CD8-positive, alpha-beta memory T cell (primary cell): ENCODE measurements at places on chromosomes 7 and 10.

DNA sequence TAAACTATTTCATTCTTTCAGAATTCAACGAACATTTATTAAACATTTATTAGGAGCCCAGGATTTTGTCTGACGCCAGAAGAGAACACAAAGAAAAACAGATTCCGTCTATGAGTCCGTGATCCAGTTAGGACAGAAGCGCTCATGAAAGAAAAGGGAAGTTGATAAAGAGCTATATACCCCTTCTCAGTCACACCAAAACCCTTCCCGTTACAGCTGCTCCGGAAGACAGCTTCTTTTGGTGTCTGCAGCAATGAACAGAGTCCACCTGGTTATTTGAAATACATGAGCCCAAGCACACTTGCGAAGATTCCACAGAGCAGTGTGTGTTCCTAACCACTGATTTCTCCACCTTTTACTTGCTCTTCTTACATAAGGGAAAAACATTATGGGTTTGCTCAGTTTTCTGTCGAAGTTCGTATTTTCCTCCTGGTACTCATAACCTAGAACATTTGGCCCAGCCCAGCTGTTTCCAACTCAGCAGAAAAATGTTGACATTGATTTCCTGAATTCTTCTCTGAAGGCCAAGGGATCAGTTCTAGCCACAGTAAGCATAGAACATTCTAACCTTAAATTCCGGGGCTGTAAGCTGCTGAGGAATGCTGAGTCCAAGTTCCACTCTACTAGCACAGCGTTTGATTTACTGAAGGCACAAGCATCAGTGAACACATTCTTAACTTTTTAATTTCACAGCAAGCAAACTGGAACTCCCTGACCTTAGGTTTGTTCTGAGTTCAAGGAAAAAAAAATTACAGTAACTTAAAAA is 206.5 kb downstream of the SORCS1 start:
- DNase-seq, result no peak

DNA sequence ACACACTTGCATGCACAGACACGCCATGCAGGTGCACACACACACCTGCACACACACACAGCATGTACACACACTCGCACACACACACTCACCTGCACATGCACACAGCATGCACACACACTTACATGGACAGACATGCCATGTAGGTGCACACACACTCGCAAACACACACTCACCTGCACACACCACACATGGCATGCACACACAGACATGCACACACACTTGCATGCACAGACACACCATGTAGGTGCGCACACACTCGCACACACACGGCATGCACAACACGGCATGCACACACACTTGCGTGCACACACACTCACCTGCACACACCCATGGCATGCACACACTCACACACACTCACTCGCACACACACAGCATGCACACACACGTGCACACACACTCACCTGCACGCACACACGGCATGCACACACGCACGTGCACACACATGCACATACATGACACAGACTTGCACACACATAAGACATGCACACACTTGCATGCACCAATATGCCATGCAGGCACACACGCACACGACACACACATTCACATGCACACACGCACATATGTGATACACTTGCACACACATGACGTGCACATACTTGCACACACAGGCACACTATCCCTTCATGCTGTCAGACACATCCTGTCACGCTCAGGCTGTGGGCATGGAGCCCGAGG is 56.8 kb downstream of the INSIG1 start:
- DNase-seq, result no peak

DNA sequence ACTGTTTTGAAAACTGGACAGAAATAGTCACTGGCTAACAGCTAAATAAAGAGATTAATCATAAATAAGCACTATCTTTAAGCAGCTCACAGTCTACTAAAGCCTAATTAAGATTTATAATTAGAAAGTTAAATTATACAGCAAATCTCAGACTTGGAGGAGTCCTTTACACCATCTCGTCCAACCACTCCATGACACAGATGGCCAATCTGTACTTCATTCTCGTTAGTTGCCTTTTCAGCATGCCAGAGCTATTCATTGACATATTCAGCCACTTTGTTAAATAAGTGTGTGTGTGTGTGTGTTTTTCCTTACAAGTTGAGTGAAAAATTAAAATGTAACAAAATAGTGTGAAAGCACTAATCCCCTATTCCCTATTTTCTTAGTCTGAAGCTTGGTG is 1066.7 kb downstream of the CNTNAP2 start:
- DNase-seq, result no peak

DNA sequence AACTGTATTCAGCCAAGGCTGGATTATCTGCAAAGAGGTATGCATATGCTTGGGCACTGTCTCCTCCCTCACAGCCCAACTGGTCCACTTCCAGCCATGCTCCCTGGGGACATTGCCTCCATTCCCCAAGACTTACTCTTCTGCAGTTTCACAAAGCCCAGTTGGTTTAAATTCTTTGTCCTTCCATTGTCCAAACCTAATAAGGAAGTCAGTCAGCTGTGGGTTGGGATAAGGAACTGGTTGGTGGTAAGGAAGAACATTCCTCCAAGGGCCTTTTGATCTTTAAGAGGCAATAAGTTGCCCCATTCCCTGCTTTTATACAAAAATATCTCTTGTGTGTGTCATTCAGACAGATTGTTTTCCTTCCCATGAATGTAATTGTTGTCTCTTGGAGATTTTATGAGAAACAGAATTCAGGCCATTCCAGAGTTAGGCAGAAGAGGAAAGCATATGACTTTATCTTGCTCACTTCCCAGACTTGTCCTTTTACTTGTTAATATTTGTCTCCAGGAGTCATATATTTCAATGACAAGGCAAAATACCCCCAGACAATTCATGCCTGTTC is 673.7 kb downstream of the SUGCT start:
- no peak for DNase-seq

- DNase-seq, result no peak
Measured at GRCh38 chr10:73357166-73357565, 1.5 kb downstream of the CFAP70 start.

- DNase-seq, result no peak
Measured at GRCh38 chr7:3168370-3168769, 124.7 kb upstream of the CARD11 start.

GRCh38 chr7:90181485-90181884 is 27.2 kb downstream of the STEAP1 start:
- no peak for DNase-seq

DNA sequence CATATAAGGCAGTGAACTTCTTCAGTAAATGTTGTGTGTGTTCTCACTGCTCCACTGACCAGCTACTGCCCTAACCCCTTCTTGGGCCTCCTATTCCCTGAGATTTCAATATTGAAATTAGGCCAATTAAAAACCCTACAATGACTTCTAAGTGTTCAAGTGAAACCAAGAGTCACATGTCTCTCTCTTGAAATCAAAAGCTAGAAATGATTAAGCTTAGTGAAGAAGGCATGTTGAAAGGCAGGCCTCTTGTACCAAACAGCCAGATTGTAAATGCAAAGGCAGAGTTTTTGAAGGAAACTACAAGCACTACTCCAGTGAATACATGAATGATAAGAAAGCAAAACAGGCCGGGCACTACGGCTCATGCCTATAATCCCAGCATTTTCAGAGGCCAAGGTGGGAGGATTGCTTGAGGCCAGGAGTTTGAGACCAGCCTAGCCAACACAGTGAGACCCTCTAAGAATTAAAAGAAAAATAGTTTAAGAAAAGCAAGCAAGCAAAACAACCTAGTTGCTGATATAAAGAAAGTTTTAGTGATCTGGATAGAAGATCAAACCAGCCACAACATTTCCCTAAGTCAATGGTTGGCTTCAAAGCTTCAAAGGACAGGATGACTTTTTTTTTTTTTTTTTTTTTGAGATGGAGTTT is 22.3 kb downstream of the BRAF start:
- no peak for DNase-seq

DNA sequence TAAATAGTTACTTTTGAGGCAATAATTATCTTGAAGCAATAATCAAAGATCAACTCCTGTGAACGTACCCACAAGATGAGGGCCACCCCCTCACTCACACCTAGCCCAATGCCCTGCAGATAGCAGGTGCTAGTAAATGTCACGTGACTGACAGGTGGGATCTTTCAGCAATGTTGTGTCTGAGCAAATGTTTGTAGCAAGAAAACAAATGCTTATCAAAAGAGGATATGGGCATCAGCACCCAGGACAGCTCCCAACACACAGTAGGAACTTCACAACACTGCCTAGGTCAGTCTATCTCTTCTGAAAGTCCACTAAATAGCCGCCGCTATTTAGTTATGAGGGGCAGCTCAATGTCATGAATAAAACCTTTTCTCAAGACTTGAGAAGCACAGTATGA is 120.8 kb upstream of the PDLIM1 start:
- no peak for DNase-seq

- DNase-seq, result no peak
Measured at GRCh38 chr10:129102906-129103693, 363.9 kb upstream of the MGMT start.

- no peak for DNase-seq
Measured at GRCh38 chr7:73894733-73895551, 34.0 kb downstream of the TMEM270 start.

GRCh38 chr10:16907687-16908086 is 90.5 kb upstream of the RSU1 start:
- no peak for DNase-seq

DNA sequence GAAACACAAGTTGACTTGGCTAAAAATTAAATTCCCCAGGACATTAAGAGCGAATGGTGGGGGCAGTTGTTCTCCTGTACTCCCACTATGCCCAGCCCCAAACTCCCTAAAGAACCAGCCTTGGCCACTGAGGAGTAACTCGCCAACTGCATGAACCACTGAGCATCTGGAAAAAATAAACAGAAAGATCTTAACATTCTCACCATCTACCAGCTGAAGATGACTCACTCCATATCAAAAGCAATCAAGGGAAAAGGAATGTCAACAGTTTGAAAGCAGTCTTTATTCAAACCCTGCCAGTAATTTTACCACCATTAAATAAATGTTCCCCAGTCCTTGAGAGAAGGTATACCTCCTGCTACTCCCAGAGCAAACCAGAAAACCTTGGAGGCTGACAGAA is 45.4 kb downstream of the CTTNBP2 start:
- DNase-seq, result no peak
